ENCODE measurements at places on chromosomes 7 and 10.

DNA sequence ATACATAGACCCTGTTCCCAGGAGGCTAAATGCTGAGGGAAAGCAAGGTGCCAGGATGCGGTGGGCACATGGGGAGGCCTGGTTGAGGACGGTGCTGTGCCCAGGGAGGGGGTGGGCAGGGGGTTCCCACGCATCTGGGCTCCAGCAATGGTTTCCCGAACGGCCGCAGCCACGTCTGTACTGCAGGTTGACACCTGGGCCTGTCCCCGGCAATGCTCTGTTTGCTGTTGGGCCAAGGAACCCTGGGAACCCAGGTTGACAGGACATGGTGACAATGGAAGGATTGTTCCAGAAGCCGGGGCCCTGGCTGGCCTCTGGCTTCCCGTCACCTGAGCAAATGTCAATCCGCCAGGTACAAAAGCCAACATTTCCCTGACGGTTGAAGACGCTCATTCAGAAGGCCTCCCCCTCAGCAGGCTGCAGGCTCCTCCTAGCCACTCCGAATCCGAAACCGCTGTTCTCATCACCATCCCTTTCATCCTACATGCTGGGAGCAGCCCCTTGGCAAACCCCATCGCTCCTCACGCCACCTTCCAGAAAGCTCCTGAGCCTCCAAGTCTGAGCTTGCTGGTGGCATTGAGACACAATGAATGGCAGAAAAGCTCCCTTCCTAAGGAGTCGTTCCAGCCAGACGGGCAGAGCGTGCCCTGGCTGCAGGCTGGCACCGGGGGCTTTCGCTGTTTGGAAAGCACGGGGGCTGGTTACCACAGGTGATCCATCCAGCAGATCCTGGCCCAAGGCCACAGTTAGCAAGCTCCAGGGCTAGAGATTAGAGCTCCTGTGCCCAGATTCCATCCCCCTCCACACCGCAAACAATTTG lies 31.2 kb downstream of the SPOCK2 start:
- no peak for DNase-seq

- no peak for DNase-seq
Measured at GRCh38 chr10:29001801-29002200, 287.1 kb upstream of the LYZL1 start.

- no peak for DNase-seq
Measured at GRCh38 chr7:91892821-91893340, 12.4 kb upstream of the MTERF1 start.

GRCh38 chr10:99461230-99461629 lies 30.8 kb upstream of the GOT1 start:
- DNase-seq: no peak

DNA sequence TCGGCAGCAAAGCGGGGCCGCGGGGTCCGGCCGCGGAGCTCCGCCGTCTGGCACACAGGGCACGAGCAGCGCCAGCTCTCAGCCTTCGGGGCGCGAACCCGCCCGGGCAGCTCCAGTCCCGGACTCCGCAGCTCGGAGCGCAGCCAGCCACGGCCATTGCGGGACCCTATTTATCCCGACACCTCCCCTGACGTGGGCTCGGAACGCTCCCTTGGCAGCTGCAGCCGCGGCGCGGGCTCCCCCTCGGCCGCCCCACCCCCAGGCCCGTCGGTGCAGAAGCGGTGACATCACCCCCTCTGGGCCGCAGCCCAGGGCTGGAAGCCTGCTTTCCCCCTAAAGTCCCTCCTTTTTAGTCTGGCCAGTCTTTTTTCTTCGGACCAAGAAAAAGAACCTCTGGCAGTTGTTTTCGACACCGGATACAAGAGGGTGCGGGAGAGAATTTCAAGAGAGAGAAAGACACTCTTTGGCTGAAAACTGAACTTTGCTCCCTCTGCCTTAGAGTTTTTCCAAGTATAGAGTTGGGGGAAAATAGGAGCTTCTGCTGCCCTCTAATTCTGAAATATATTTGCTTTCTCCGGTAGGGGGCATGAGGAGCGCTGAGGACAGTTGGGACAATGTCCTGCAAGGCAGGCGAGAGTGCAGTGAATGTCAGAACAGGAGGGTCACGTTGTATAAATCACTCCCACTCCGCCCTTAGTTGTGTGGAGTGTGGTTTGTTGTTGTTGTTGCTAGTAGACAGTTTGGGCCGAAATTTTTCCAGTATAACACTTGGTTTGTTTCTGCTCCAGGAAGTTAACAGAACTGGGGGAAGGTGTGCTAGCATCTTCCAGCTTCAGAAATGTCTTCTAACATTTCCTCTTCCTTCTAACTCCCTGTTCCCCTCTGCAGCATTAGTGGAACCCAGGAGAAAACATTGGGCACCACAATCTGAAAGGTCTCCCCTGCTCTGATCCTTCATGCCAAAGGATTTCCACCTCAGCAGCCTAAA lies at the start of gene SFRP4:
SFRP4 (minus strand) TSS at position 145 of the 988 bp plus-strand sequence. CDS start 280 bp downstream, outside the sequence.
- DNase-seq: no peak

- DNase-seq: no peak
Measured at GRCh38 chr10:104340111-104340526, 1.9 kb upstream of the ITPRIP start.

GRCh38 chr10:105611244-105611798 lies 970.2 kb downstream of the SORCS3 start:
- DNase-seq: no peak

Data from activated CD8-positive, alpha-beta memory T cell treated with anti-CD3 and anti-CD28 coated beads, Interleukin-2, amount 50 U/mL, for 4 hours (primary cell).